ENCODE measurements at places on chromosomes 3 and 15. TPM values are rescaled to one million over a fixed set of nuclear protein-coding genes. Genes with fewer than 3 reads are reported as not detected.
A peak's percentile ranks its signal among the peaks of the same experiment; 100 is the strongest.

WDR93 gene
- 1.7 TPM for total RNA-seq

CHRD gene
- 13.7 TPM for total RNA-seq

FAM3D gene
- total RNA-seq: not detected

- DNase-seq: no peak
Measured at GRCh38 chr3:29385046-29385830, 104.4 kb downstream of the RBMS3 start.

DNA sequence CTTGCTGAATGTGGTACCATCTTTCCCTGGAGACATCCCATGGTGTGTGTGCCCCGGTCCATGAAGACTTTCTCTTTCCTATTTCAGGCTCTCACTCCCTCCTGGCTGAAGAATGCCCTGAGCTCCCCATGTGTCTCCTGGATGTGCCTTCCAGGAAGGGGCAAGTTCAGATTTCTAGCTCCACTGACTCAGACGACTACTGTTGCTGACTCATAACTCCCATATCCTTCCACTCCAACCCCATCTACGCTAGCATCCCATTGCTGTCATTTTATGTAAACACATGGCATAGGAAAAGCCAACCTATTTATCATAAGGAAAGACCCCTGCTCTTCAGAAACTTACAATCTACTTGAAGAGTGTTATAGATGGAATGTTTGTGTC, 95.0 kb downstream of the ADCY5 start:
- DNase-seq: no peak

DNA sequence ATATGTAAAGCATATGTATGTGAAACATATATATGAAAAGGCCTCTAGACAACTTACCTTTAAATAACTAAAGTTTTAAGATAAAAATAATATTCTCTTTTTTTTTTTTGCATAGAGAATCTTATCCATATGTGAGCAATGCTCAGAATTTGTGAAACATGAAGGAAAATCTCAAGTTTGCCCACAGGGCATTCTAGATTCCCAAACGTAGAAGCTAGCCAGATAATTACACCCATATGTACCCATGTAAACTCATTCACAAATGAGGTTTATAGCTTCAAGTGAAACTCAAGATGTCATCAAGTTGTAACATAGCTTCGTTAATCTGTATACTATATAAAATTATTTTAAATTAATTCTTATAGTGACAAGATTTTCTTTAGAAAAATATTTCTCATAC, 537.3 kb upstream of the NR2F2 start:
- DNase-seq: no peak

GRCh38 chr3:88595026-88595425, 445.3 kb downstream of the C3orf38 start:
- DNase-seq: no peak

- no peak for DNase-seq
Measured at GRCh38 chr3:116037954-116038911, 407.1 kb downstream of the LSAMP start.

- peak; percentile 73 for DNase-seq
Measured at GRCh38 chr3:37183375-37183831, 9.0 kb upstream of the LRRFIP2 start.

DNA sequence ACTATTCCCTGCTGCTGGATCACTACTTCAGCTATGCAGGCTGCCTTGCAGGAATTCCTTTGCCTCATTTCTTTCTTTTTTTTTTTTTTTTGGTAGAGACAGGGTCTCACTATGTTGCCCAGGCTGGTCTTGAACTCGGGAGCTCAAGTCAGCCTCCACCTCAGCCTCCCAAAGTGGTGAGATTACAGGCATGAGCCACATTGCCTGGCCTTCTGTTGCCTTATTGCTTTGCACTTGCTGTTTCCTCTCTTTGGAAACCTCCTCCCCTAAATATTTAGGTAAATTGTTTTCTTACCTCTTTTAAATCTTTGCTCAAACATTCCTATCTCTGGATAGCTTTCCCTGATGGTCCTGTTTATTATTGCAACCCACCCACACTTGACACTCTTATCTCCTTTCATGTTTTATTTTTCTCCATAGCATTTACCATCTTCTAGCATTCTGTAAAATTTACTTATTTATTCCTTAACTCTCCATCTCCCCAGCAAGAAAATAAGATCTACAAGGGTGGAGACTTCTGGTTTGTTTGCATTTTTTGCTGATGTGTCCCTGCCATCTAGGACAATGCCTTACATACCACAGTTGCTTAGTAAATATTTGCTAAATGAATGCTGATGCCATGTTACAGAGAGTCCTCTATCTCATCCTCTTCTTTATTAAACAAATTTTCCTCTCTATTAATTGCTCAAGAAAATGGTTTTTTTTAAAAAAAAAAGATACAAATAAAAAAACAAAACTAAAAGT, 134.8 kb downstream of the P2RY1 start:
- DNase-seq: peak; percentile 14

GRCh38 chr3:135896613-135897012, 68.9 kb upstream of the PPP2R3A start:
- no peak for DNase-seq

GRCh38 chr15:28921919-28922706, 36.3 kb downstream of the APBA2 start:
- DNase-seq: no peak

GRCh38 chr3:172129850-172130716, 90.7 kb downstream of the FNDC3B start:
- peak; percentile 94 for DNase-seq

Data from umbilical cord (tissue), 2 donors.